ENCODE measurements at places on chromosomes 7 and 10.

DNA sequence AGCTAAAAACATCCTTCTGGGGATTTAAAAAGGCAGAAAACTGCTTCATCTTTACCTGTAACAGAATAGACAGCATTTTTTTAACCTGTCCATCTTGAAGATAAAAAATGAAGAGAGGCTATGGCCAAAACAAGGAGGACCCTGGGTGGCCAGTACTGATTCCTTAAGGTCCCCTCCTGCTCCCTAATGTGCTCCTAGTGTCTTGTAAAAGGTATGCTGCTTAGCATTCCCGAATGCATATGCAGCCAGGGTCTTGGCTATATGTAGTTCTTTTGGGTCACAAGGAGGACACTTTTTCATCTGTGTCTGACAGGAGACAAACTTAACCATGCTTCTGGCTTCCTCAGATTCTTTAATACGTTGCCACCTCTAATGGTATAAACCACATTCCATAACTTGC lies 93.9 kb upstream of the SLC13A1 start:
- DNase-seq = no peak

DNA sequence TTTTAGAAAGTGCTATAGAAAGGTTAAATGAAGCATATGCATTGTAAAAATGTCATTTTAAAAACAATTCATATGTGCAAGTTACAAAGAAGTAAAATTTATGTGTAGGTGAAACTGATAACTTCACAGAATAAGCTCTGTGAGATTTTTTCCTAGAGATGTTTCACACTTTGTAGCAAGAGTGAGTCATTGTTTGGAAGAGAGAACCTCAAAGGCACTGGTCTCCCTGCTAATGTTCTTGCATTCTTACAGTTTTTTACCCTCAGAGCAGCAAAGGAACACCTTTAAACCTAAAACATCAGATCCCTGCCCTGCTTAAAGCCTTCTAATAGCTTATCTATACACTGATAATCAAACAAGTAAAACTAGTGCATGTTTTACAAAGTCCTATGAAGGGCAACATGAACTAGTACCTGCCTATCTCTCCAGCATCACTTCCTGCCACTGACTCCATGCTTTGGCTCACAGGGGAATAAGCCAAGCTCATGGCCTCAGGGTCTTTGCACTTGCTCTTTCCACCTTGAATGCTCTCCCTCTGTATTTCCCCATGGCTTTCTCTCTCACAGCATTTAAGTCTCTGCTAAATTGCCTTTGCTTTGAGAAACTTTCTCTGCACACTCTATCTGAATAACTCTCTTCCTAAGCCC lies 997.0 kb downstream of the GATA3 start:
- no peak for DNase-seq

GRCh38 chr10:44393834-44394547 lies 9.1 kb upstream of the CXCL12 start:
- no peak for DNase-seq

DNA sequence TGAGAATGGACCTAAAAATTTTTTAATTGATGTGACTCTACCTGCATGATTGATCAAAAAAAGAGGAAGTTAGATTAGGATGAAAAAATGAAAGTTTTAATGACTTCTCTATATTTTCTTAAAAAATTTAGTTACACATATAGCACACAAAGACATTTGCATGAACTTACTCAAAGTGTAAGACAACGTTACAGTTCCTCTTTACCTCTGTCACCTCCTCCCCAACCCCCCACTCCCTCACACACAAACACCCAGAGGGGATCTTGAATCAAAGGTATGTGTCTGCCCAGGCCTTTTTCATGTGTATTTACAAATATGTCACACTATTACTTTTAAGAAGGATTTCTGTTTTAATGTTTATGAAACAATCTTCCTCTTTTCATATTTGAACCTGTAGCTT lies 20.6 kb upstream of the CDCA7L start:
- DNase-seq = no peak

DNA sequence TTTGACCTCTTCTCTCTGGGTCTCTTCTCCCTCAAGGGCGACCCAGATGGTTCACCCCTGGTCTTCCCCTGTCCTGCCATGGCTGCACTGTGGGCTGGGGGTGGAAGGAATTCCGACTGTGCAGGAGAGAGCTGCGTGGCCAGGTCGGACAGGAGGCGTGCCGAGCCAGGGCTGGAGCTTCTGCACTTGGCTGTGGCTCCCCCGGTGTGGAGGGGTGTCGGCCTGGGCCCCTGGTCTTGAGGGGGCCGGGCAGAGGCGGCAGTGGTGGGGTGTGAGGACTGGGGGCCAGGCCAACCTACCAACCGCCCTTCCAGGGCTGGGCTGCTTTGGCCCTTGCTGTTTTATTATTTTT lies 74.9 kb upstream of the SHH start:
- DNase-seq = no peak

- DNase-seq = no peak
These were observed 184.7 kb downstream of the FRMD4A start for GRCh38 chr10:14146025-14146424.

DNA sequence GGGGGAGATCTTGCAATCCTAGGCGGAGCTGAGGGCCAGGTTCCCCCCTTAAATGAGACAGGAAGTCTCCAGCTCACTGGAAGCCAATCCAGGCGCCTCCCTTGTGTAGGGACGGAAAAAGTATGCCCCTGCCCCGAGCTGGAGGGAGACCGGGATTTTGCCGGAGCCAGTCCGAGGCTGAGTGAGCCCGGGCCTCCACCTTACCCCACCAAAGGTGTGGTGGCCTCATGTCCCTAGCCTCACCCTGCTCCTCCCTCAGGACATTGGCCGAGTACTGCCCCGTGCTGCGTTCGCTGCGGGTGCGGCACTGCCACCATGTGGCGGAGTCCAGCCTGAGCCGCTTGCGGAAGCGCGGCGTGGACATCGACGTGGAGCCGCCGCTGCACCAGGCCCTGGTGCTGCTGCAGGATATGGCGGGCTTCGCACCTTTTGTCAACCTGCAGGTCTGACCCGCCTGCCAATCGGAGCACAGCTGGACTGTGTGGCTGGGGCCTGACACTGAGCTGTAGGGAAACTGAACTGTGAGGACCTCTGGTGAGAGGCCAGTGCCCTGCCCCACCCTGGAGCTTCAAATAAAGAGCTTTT lies 2.0 kb downstream of the FBXL15 start:
- peak; percentile 69 for DNase-seq

DNA sequence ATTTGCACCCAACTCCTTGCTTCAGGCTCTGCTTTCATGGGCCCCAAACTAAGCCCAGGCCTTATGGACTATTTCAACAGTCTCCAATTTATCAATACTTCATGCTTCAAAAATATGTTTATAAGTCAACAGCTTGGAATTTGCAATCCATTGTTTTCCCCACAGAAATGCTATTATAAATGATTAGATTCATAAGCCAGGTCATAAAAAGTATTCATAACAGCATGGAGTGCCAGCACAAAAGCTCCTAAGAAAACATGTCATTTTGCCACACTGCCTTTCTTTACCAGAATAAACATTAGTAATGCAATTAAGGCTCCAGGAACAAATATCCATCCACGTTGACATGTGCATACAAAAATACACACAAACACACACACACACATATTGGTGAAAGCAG lies 30.1 kb downstream of the OSBPL3 start:
- DNase-seq = no peak

DNA sequence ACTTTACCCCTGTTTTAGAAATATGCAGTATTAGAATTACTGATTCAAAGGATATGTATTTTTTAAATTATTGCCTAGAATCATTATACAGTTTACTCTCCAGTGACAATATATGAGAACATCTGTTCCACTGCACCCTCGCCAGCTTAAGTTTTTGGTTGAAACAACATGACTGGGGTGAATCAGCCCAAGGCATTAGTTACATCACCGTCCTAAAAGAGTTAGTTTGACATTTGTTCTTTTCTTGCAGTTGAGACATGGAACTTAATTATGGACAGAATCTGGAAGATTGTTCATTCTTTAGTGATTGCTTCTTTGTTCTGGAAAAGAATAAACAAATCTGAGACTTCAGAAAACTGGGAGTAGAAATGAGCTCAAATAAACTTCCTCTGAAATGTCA lies 167.3 kb upstream of the DKK1 start:
- DNase-seq = no peak

- DNase-seq = no peak
These were observed 58.3 kb downstream of the VCL start for GRCh38 chr10:74056050-74056818.

- no peak for DNase-seq
These were observed 18.3 kb downstream of the ADAMTS14 start for GRCh38 chr10:70690589-70690988.

- DNase-seq = no peak
These were observed 16.4 kb upstream of the RUFY2 start for GRCh38 chr10:68423522-68423921.

DNA sequence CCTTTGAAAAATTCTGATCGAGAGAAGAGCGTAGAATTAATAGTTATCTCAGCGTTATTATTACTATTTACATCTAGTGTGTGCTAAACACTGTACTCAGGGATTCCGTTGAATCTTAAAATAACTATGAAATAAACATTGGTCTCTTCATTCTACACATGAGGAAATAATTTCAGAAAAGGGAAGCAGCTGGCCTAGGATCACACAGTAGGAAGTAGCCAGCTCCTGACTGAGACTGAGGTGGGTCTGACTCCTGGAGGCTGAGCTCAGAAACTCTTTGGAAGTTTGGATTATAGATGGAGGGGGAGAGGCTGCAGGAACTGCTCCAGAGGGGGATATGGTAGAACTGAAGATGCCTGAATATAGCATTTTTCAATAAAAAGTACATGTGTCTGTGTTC lies 183.9 kb upstream of the WDR11 start:
- no peak for DNase-seq

GRCh38 chr10:91434041-91434440 lies 23.9 kb downstream of the HECTD2 start:
- no peak for DNase-seq

DNA sequence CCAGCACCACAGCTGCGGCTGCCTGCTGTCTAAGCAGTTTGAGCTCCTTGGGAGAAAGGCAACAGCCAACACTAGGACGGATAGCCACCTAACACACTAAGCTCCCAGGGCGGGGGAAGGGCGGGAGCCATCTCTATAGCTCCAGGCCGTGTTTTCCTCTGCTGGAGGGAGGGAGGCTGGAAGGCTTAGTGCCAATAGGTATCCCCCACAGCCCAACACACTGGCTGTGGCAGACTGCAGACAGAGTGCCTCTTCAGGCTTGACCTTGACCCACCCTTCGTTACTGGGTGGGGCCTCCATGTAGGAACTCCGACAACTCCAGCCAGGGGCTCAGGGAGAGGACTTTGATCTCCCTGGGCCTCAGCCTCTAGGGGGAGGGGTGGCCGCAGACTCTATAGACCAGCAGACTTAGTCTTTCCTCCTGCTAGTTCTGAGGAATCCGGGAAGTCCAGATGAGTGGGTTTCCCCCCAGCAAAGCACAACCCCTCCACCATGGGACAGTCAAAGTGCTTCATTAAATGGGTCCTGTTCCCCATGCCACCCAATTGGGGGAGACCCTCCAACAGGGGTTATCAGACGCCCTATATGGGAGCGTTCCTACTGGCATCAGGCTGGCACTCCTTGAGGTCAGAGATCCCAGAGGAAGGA lies 314.4 kb upstream of the MKI67 start:
- no peak for DNase-seq

GRCh38 chr10:95789902-95790301 lies 33.9 kb downstream of the ENTPD1 start:
- no peak for DNase-seq

DNA sequence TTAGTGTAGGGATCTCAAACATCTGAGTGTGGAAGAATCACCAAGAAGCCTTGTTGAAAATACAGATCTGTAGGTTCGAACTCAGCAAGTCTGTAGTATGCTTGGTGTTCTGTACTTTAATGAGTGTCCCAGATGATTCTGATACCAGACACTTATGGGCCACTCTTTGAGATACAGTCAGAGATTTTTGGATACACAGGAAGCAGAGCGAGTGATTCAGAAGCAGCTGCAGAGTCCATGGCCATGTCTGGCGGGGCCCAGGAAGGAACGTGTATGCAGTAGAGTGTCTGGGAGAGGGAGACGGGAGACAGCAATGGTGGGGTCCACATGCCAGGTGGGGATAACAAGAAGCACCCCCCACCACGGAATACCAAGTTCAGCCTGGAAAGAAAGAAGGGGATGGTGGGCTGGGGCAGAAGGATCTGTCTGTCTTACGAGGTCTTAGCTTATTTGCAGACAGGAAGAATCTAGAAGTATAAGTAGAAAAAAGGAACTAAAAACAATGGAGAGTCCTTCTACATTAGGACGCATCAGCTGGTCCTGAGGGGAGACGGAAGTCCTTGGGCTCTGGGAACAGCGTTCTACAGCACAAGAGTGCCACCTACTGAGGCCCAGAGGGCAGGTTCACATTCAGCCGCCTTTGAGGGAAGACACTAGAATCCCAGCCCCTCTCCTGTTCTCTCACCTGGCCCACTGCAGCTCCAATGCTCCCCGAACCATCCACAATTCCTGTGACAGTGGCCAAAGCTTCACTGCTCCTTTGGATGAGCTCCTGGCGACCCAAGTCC lies 55.4 kb downstream of the SLC37A3 start:
- DNase-seq = peak; percentile 1

DNA sequence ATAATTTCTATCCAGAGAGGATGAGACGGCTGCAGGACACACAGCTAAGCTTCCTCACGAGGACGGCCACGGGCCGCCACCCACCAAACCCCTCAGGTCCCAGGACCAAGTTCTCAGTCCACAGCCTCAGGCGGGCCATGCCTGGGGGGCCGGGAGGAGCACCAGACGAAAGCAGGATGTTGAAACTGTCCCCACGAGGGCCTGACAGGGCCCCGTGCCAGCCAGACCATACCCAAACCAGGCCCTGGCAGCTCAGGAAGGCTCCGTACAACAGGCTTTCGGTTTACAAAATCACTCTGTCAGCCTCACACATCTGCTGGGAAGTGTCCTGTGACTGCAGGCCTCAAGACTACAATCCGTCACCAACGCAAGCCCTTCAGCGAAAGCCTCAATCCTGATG lies 14.5 kb downstream of the TUBGCP2 start:
- DNase-seq = no peak

- DNase-seq = no peak
These were observed 318.3 kb downstream of the MDFIC start for GRCh38 chr7:115240242-115240641.

DNA sequence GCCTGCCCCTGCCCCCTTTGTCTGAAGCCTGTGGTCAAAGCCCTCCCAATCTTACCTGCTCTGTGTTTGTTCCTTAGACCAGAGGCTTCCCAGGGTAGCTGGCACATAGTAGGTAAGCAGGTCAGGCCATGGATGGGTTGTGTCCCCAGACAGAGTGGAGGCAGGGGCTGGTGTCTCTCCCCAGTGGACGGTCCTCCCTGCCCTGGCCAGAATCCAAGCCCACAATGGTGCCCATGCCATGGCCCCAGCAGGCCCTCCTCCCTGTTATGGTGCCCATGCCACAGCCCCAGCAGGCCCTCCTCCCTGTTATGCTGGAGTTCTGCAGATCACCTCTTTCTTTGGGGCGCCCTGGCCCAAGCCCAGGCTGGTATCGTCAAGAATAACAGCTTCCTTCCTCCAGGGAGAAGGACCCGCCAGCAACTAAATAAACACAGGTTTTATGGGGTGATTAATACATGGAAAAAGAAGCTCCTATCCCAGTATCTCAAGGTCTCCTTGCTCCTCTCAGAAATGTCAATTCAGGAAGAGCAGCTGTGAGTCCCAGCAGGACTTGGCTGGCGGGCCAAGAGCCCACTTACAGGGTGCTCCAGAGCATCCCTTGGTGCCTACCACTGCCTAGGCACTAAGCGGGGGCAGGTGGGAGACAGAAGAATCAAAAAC lies 82.0 kb downstream of the NEURL1 start:
- no peak for DNase-seq

- no peak for DNase-seq
These were observed 80.3 kb downstream of the LRRC17 start for GRCh38 chr7:102992938-102993717.

- no peak for DNase-seq
These were observed 11.3 kb upstream of the PRXL2A start for GRCh38 chr10:80397014-80397413.

All from NCI-H1930 (cell line).